ENCODE measurements at places on chromosomes 7 and 10.

GRCh38 chr7:94396037-94396431 is 1.3 kb downstream of the COL1A2 start:
- no peak for DNase-seq

DNA sequence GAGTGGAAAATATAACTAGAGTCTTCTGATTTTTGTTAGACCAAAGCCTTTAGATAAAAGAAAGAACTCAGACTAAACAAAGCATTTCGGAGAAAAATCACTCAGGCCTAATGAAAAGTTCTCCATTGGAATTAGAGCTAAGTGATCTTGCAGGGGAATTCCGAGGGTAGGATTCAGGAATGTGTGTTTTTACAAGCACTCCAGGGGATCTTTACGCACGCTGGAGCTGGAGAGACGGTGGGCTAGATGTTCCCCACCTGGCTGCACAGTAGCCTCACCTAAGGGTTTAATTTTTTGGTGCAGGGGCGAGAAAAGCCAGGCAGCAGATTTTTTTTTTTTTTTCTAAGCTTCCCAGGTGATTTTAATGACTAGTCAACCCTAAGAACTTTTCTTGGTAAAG is 7.9 kb upstream of the PAPSS2 start:
- no peak for DNase-seq

DNA sequence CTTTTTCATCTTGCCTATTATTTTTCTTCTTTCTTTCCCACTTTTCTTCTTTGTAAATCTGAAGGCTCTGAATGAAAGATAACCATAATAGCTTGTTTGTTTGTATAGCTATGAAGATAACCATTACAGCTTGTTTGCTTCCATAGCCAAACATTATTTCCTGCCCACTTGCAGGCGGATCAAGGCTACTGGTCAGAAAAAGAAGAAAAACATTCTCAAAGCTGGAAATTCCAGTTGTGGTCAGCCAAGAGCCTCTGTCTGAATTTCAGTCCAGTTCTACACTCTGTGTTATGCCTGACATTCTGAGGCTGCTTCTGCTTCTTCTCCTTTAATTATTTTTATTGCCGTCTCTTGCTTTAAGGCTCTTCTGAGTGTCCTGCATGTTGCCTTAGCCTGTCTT is 48.9 kb downstream of the TMEM178B start:
- DNase-seq, result no peak

DNA sequence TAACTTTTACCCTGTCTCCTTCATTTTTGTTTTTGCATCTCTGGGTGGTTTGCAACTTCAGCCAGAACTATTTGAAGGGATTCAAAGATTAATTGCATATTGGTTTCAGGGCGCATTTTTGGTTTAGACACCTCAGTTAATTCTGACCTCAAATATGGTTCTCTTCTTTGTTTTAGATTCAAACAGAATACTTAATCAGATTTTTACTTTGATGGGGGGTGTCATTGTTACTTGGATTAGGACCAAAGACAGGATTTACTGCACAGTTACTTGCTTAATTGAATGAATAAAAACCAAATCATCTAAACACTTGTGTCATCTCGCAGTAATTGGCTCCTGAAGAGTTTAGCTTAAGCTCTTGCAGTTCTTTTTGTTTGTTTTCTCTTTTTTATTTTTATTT is 100.9 kb downstream of the PHTF2 start:
- DNase-seq, result no peak

- DNase-seq, result no peak
Measured at GRCh38 chr7:150404172-150404804, 25.2 kb downstream of the ZNF775 start.

GRCh38 chr7:130276796-130277762 is 10.4 kb downstream of the CPA2 start:
- DNase-seq, result no peak

DNA sequence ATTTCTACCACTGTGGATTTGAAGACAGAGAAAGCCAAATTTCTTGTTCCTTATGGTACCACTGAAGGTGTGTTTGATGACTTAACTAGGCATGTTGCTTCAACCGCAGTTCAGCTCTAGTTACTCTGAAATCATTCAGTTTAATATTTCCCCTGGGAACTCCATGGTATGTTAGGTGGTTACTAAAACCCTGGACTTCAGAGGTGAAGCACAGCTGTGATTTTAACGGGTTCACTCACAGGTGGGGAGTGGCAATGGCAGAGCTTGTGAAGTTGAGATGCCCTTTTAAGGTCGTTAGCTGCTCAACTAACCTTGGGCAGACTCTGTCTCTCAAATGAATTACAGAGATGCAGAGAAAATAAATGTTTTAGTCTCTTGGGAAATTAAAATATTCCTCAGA is 163.6 kb upstream of the PHYHIPL start:
- no peak for DNase-seq

DNA sequence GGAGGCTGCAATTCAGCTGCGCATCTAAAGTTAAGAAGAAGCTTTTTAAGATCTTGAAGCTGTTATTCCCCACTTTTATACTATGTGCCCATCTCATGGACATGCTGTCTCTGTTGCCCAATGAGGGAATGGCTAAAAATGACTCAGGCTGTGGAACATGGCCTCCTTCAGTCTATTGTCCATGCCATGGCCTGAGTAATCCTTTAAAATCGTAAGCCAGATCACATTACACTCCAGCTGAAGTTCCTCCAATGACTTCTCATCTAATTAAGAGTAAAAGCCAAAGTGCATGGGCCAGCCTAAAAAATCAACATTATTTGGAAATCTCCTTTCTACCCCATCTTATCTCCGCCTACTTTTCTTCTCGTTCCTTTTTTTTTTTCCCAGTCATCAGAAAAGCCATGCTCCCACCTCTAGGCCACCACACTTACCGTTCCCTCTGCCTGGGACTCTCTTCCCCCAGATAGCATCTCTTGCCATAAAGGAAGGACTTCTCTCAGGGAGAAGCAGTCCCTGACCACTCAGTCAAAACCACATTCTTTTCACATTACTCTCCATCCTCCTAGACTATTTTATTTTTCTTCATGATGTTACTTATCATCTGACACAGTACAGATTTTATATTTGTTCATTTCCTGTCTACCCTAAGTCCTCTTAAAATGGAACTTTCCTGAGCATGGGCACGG is 337.4 kb downstream of the PRPF18 start:
- DNase-seq, result no peak

DNA sequence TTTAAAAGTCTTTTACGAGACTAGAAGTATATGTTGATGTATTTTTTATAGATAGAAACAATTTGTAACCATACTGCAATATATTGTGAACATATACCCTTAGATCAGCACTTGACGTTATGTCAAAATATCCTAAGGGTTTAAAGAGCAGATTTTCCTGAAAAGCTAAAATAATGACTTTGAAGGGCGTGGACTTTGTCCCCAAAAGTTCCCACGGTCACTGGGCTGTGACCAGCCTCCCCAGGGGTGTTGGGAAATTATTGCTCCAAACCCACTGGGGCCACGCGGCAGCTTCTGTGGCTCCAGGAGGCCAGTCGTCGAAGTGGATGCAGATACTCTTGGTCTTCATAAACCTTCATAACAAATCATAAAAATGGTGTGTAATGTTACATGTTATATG is 29.9 kb downstream of the DNAJB6 start:
- no peak for DNase-seq

DNA sequence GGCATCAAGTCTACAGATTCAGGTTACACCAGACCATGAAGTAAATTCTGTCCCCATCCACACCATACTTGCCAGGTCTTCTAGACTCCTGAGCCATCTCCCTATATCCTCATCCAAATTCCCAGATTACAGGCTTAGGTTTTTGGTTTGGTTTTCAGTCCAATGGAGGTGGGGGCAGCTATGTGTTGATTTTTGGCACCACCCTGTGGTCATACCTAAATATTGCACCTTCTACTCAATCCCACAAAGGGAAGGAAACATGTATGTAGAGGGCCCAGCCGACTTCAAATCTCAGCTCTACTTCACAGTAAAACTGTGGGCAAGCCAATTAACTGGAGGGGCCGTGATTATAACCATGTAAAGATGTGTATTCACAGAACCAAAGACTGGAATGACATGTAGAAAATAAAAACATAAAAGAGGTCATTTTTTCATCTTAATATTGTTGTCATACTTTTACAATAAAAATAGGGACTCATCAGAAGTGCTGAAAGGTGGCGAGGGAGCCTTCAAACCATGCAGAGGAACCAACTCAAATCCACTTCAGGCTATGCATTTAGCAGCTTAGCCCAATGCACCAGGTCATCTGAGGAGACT is 19.8 kb downstream of the ERCC6 start:
- DNase-seq, result no peak

DNA sequence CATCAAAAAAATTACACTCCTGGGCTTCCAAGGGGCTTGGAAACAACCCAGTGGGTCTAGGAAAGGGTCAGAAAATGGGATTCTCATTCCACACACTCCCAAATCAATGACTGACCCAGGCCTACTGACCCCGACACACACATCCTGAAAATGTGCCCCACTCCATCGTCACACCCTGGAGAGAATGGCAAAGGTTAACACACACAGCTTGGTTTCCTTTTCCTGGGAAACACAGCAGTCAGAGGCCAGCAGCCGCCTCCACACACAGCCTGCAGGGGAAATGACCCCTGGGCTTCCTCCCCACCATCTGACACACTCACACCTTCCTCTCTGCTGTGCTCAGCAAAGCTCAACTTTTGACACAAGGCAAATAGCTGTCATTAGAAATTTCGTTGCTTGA is 42.9 kb downstream of the SH3PXD2A start:
- no peak for DNase-seq

DNA sequence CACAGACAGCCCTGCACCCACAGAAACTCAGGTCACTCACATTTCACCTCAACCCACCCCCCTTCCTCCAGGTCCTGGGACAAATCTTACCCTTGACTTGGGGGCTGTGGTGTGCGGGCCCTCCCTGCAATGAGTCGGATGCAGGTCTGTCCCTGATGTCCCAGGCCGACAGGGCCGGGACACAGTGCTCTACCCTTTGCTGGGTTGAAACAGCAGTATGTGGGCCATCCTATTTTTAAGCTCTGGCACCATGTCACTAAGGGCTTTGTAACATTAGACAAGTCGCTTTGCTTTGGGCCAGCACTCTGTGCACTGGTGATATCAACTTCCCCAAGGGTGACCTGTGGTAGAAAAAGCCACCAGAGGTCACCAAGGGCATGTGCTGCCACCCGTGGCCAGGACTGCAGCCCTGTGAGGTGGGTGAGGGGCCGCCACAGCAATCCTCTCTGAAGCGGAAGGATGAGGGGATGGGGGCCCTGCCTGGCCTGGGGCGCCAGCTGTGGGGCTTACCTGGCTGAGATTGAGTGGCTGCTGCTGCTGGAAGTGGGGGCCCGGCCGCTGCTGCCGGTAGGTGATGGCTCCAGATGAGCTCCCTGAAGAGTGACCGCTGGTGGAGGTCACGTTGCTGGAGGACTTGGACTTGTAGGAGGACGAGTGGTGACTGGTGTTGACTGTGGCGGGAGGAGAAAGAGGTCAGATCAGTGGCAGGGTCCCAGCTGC is 51.3 kb downstream of the CLEC2L start:
- DNase-seq, result no peak

- no peak for DNase-seq
Measured at GRCh38 chr7:91519241-91520158, 255.3 kb downstream of the FZD1 start.

DNA sequence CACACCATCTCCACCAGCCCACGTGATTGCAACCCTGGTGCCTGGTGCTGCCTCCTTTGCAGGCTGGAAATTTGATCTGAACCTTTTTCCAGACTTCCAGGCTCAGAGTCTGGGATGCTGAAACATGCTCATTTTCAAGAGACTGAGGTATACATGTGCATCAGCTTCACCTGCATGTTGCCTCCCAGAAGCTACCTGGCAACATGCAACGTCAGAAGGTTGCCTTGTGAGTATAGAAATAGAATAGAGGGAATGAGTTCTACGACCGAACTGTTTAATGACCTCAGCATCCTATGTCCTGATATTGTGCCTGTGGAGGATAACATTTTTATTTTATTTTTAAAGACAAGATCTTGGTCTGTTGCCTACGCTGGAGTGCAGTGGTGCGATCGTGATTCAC is 1.9 kb upstream of the ZNF212 start:
- DNase-seq, result no peak

GRCh38 chr10:24851629-24852028 is 100.8 kb downstream of the PRTFDC1 start:
- DNase-seq, result no peak

GRCh38 chr10:67802767-67803538 is 35.0 kb downstream of the DNAJC12 start:
- DNase-seq, result no peak

DNA sequence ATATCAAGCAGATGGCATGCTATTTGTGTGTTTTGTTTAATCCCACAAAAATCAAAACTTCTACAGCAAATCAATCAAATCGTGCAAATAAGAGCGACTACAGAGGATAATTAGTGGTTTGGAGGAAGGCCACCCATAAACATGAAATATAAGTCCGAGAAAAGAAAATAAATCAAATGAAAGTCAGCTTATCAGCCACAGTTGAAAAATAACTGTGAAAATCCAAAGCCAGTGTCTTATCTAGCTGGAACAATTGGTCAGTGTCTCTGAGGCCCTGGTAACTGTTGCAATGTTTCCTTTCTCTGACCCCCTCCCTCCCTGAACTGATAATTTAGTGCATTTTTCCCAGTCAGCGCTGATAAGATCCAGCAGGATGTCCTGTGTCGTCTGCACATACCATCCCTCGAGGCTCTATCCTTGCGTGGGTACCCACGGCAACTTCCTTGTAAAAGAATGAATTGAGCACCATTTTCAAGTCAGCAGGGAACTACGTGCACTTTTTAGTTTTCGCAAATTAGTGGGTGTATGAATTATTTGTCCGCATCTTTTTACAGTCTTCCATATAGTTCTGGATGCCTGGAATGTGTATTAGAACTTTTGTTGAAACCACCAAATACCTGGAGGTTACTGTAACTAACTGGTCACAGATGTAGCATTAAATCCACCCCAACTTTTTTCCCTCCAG is 10.8 kb upstream of the JCAD start:
- no peak for DNase-seq

GRCh38 chr10:6299743-6300105 is 97.0 kb downstream of the PFKFB3 start:
- DNase-seq, result no peak

- no peak for DNase-seq
Measured at GRCh38 chr7:95245828-95246500, 78.4 kb downstream of the PON1 start.

- DNase-seq, result no peak
Measured at GRCh38 chr10:89942217-89942616, 240.8 kb downstream of the KIF20B start.

Data from stimulated activated CD4-positive, alpha-beta T cell treated with anti-CD3 and anti-CD28 coated beads, Interleukin-1b, Interleukin-23, amount 100 ng/mL, for 1 hour (primary cell).